ENCODE measurements at places on chromosomes 4 and X. TPM values are rescaled to one million over a fixed set of nuclear protein-coding genes. Genes with fewer than 3 reads are reported as not detected.
A peak's percentile ranks its signal among the peaks of the same experiment; 100 is the strongest.

DNA sequence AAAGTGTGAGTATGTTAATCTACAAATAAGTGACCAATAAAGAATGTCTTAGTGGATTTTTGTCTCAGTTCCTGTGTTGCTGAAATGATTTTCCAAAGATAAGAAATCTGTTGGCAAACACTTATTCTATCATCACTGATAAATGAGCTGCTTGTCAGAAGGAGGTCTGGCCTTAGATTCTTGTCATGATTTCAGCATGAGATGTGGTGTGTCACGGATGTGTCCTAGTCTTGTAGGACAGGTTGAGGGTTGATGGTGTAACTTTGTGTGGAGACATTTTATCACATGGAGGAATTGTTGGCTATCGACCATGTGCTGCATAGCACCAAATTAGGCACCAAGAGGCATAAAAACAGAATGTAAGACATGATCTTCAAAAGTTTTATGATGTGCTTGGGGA lies 31.8 kb upstream of the LIMCH1 start:
- DNase-seq, result no peak

DNA sequence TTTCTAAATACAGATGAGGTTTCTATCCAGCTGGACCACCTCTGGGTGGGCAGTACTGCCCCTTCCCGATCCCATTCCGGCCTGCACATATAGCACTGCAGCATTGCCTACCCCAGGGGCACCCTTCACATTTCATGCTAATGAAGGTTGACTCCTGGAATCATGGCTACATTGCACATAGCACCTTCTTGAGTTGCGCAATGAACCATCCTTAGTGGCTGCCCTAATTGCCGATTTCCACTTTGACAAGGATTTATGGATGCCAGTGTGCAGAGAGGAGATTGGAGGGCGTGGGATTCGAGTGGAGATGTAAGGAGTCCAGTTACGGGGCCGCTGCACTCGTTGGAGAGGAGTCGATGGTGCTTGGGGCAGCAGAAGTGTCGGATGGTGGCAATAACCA lies 229.0 kb downstream of the FRMPD4 start:
- DNase-seq, result no peak

DNA sequence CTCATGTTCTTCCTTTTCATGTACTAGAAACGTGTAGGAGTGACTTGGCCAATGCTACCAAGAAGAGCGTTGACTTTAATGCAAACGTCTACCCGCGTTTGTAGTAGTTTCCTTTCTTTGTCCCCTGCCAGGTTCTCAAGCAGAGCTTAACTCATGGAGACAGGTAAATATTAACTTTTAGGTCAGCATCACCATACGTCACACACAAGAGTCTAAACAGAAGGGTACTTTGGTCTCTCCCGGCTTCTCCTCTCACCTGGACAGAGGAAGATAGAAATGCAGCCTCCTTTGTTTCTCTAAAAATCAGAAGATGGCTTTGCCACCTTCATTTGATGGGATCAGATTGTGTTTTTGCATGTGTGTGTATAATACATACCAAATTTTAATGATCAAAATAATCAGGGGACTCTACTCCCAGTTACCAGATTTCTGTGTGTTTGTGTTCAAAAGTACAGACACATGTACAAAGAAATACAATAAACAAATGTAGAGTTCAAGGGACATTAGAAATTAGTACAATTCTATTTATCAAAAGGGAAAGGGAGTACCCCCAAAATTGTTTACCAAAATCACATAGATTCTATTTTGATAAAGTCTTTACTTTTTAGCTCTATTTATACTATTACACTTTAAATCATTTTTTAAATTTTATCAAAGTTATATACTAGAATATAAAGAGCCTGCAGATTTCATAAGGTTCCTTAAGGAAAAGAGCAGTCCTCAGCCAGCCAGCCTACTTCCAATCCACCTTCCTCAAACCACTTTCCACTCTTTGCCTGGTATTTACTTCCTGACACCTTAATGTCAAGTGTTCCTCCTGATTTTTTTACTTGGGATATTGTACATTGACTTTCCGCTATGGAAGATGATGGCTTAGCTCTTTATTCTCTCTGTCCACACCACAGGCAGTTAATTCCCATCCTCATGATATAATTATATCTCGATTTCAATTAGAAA lies 195.5 kb downstream of the RELL1 start:
- DNase-seq, result no peak

DNA sequence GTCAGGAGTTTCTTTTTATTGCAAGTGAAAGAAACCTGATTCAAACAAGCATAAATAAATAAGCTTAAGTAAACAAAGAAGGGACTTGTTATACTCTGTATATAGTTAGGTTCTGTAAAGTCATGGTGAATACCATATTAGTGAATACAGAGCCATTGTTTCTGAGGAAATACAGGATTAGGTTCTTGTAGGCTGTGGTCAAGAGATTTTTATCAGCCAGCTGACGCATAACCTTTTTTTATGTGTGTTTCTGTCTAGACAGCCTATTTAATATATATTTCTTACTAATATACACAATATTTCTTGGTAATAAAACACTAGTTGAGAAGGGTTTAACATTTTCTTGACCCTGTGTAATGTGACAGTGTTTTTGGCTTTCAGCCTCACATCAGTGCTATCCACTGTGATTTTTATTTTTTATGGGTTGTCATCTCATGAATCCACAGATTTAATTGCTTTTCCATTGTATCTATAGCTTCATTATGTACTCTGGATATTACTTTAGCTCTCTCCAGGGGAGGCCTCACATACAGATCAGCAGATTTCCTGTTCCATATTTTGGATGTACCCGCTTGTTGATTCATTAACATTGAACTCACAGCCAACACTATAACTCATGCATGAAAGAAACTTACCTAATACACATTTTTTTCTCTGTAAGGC lies 8.0 kb downstream of the HERC3 start:
- DNase-seq, result no peak

DNA sequence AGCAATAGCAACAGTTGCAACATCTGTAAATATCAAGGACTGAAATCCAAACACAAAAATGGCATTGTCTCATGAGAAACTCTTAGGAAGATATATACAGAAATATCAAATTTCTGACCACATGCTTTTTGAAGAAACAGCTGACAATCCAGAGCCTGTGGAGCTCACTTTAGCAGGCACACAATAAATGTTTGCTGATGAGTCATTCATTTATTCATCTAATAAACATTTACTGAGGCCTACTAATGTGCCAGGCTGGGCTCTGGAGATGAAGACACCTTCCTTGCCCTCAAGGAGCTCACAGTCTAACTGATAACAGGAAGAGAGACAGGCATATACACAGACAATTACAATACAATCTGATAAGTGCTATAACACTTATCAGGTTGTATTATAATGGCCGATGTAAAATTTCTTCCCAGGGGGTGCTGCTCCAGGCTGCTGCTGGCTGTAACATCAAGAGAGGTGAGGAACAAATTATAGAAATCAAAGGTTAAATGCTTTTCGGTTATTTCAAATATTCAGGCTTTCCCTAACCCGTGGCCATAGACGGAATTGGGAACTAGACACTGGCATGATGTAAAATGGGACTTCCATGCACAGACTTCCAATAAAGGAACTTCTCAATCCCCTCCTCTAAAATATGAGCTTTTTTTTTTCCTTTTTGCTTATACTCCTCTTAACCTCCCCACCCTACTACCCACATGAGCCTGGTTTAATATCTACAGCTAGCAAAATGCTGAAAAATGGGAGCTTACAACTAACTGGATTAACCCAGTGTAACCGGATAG lies 16.8 kb upstream of the ZCCHC13 start:
- no peak for DNase-seq

The JADE1 gene
- total RNA-seq, result 56.8 TPM

DNA sequence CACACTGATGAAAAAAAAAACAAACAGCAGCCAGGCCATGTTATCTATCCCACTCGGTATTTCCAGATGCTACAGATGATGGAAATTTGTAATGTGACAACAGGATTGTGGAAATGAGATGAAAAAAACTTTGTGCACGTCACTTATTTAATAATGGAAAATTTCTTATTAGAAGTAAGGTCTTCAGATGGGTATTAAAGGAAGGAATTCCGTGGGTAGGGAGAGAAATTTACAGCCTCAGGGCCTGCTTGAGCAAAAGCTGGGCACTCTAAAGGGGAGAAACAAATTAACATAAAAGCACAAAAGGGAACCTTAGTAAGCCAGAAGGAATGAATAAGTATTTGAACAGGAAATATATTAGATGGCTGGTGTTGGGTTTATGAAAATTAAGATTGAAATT lies 4.2 kb upstream of the PKD2 start:
- no peak for DNase-seq

DNA sequence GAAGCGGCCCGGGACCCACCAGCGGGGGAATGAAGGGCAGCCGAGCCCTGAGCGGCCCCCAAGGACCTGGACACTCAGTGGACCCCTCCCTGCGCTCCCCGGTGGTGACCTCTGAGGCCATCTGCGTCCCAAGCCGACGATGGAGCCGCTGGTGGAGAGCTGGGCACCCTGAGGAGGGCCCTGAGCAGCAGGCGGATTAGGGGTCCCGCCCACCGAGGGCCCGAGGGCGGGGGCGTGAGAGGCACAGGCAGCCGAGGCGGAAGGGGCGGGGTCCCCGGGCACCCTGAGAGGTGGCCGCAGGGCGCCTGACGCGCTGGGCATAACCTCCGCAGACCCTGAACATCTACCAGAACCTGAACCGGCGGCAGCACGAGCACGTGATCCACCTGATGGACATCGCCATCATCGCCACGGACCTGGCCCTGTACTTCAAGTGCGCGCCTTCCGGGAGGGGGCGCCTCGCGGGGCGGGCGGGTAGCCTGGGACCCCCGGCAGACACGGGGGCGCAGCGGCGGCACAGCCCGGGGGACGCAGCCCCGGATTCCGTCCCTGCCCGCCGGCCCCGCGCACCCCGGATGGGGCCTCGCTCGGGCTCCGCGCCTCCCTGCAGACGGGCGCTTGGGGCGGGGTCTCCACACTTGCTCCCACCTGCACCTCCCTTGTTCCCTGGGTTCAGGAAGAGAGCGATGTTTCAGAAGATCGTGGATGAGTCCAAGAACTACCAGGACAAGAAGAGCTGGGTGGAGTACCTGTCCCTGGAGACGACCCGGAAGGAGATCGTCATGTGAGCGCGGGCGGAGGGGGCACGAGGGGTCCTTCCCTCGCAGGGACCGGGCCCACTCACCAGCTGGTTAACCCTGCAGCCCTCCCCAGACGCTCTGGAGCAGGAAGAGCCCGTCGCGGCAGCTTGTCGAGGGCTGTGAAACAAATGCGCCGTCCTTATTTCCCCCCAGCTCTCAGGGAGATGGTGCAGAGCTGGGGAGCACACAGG lies 10.3 kb downstream of the ATP5ME start:
- DNase-seq, result peak; percentile 55

DNA sequence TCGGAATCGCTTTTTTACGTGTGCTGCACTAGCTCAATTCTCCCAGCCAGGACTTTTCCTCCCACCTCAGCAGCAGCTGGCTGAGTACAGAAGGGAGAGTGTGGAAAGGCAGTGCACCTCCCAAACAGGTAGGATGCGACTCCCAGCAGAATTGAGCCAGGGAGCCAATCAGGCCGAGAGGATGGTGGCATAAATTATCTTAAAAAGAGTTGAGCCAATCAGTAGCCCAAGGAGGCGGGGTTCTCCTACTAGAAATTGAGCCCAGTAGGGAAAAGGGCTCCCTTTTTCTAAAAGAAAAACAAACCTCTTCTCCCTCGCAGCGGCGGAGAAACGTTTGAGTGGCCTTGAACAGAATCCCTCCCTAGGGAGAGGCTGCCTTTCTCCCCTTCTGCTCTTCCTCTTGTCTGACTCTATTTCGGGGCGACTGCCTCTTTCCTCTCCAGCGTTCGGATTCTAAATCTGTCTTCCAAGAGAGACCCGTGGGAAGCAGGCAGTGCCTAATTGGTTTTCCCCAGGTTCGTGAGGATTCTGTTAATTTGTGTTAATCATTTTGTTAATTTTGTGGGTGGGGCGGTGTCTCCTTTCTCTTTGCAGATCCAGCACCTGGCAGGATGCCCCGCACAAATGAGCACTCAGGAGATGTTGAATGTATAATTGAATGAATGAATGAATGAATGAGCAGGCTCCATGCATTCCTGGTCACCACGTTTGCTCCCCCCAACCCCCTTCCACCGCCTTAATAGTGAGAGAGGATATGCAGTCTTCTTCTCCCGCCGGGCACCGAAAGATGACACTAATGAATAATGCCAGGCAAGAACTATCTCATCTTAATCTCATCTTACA lies at the start of gene GABRG1:
TSS of gene GABRG1 (minus strand) at position 142 of the 843 bp plus-strand sequence. CDS start at position 1, 141 bp downstream.
- no peak for DNase-seq

DNA sequence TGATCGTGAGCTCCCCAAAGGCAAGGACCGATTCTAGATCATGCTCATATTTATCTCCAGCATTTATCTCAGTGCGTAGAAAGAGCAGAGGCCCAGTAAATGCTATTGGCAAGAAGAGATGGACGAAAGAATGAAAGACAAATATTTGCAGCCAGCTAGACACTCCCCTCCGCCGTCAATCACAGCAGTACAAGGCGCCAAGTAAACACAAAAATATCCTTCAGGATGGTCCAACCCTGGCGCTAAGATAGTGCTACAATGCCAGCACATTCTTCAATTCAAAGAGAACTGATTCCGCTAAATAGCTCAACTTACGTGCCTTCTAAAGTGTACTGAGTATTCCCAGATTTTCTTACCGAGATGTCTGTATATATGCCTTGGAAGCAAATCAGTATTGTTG lies 114.5 kb downstream of the DDX53 start:
- DNase-seq, result no peak

The CXCL3 gene
- not detected for total RNA-seq

DNA sequence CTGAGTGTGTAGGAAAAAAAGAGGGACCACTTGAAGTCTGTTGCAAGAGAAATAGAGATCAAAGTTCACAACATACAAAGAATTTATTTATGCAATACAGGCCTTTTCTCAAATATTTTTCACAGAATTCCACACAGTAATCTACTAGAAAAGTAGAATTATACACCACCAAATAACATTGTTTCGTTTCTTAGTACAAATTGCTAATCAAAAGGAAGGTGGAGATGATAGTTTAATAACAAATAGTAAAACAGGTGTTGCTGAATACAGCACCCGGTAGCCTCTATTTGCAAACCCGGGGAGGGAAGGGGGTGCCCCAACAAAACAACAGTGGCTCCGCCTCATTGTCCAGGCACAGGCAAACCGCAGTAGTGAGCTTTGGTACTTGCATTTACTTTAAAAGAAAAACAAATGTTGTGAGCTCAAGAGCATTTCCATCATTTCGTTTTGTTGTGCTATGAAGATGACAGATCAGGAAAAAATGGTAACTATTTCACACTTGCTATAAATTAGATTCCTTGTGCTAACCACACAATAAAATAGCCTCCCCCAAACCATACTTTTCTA lies 186.4 kb downstream of the DCLK2 start:
- no peak for DNase-seq

The LSM6 gene
- 32.5 TPM for total RNA-seq

GRCh38 chr4:95289028-95289634 lies 259.6 kb downstream of the UNC5C start:
- no peak for DNase-seq

GRCh38 chr4:7590189-7590588 lies 155.5 kb upstream of the PSAPL1 start:
- DNase-seq, result no peak

The TENM3 gene
- 0.96 TPM for total RNA-seq

GRCh38 chr4:7434766-7435150 lies at the start of gene PSAPL1:
TSS of gene PSAPL1 (minus strand) at chr4:7434930. CDS start at chr4:7434879, 51 bp downstream.
- no peak for DNase-seq

The PRPS2 gene
- 48.2 TPM for total RNA-seq
